ENCODE measurements at places on chromosomes 12 and 14. TPM values are rescaled to one million over a fixed set of nuclear protein-coding genes. Genes with fewer than 3 reads are reported as not detected.

DNA sequence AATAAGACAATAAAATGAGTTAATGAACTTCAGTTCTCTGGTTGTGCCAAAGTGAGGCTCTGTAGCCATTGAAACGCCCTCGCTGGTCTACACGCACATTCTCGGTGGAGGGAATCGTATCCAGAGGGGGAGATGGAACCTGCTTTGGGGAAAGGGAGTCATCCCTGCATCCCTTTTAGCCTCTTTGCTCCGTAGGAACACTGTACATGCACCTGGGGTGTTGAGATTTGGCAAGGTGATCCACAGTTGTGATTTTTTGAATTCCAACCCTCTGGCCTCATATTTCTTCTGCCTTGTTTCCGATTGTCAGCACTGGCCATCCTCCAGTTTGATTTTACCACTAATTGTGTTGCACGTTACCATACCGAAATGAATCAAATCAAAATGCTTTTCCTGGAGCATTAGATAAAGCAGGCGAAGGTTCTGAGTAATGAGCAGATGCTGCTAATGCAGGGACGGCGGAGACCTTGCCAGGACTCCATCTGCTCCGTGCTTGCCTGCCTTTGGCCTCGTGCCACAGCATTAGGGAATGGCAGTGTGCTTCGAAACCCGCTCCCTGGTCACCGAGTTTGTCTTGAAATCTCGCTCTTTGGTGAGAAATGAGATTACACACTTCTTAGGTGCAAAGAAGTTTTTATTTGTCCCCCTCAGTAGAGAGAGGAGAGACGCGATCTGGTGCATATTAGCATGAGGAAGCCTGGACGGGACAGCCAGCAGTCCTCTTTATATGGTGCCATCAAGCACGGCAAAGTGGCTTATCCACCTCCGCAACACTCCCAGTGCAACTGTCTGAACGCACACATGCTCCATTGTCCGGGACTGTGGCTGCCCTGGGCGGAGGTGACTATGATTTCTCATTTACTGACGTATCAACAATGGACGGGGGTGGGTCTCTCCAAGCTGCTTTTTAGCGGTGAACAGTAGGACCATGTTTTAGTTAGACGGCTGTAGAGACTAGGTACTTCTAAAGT lies 59.1 kb downstream of the FBXW8 start:
- DNase-seq, result peak; percentile 73

DNA sequence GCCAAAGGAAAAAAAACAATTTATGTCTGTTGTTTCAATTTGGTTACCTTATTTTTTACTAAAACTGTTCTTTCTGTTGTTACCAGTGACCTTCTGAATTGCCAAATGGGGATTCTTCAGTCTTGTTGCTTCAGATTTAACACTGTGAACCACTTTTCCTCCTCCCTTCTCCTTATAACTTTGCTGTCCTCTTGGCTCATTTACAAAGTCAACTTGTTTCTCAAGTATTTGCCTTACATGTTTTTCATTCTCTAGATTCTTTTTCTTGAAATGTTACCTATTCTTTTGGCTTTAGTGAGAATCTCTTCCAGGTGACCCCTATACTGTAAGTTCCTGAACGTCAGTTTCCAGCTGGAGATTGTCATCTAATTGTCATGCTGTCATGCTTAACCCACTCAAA lies 19.4 kb downstream of the FUT8 start:
- DNase-seq, result no peak

- DNase-seq, result no peak
Measured at GRCh38 chr12:69266036-69266635, 26.8 kb downstream of the CPSF6 start.

GRCh38 chr12:119826661-119827445 lies 50.3 kb downstream of the CIT start:
- no peak for DNase-seq

DNA sequence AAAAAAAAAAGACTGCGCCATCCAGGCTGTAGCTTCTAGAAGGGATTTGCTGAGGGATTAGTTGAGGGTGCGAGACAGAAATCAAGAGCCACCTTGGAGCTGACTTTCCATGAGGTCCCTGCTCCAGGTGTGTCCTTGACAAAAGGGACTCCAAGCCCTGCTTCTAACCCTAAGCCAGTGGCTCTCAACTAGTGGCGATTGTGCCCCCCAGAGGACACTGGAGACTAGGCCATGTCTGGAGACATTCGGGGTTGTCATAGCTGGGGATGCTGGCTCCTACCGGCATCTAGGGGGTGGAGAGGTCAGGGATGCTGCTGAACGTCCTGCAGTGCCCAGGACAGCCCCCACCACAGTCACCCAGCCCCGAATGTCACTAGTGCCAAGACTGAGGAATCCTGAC lies 40.6 kb downstream of the SPRING1 start:
- no peak for DNase-seq

GRCh38 chr12:77202457-77203060 lies 137.2 kb upstream of the E2F7 start:
- DNase-seq, result no peak

DNA sequence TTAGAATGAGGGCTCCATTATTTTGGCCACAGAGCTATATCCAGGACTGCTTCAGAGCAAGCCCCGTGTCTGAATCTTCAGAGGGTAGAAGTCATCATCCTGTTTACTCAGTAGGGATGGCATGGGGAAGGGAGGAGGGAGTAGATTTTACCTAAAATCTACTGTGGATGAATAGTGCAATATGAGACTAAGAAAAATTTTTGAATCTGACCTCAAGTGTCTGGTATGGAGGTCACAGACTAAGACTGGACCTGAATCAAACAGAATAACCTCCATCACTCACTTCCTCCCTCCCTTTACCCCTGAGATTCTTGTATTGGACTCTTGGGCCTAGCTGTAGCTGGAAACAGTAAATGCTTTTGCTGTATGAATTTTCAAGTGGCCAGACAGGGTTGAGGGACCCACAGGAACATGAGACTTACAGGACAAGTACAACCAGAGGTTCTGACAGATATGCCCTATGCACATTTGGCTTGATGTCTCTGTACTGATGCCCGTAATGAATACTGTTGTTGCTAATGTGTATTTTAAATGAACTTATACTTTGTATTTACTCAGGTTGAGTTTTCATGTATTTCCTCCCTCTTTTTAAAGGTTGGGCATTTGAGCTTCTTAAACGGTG lies 78.5 kb downstream of the CCDC91 start:
- DNase-seq, result no peak

DNA sequence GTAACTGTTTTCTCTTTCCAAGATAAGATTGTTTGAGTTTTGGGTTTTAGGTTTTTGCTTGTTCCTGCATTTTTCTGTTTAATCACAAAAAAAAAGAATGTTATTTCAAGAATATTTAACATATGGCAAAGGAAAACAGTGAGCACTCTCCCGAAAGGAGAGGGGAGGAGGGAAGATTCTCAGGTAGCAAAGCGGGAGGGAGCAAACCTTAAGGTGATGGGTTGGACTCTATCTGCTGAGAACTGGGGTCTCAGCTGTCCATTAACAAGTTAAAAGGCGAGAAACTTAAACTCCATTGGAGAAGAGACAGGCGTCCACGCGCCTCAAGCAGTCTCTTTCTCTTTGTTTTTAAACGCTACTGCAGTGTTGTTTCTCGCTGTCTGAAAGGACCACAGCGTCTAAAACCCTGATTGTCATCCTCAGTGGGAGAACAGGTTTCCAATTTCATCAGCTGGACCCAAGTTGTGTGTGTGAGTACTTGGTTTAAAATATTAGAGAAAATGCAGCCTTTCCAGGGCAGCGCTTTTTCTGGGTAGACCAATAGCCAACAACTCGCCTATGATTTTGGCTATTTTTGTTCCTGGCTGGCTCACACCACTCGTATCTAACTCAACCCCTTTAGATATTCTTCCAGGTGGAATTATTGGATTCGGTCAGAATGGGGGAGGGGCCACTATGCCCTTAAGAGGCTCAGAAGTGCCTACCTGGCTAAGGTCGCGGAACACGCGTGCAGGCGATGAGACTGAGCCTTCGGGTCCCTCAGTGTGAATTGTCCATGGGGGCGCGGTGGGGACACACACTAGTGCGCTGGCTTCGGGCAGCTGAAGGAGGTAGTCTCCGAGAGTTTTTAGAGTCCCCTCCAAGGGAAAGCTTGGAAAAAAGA lies 8.2 kb downstream of the SIX1 start:
- DNase-seq, result peak; percentile 62

DNA sequence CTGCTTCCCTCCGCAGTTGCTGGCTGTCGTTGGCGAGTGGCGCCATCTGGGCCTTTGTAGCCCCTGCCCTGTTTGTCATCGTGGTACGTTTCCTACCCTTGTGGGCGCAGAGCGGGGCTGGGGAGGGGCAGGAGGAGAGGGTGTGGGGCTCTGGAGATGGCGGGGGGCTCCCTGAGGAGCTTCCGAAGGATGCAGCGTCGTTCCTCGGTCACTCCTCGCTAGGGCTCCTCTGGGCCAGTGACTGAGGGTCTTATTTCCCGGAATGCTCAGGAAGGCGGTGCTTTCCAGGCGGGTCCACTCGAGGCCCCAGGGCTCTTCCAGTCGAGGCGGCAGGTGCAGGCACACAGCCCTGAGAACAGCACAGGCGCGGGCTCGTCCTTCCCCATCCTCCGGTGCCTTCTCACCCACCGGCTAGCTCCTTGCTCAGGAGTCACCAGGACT lies 167.1 kb downstream of the ADGRD1 start:
- DNase-seq, result no peak

- no peak for DNase-seq
Measured at GRCh38 chr12:54215989-54216796, 27.4 kb upstream of the SMUG1 start.

GRCh38 chr12:15584366-15585041 lies 204.7 kb downstream of the EPS8 start:
- no peak for DNase-seq

DNA sequence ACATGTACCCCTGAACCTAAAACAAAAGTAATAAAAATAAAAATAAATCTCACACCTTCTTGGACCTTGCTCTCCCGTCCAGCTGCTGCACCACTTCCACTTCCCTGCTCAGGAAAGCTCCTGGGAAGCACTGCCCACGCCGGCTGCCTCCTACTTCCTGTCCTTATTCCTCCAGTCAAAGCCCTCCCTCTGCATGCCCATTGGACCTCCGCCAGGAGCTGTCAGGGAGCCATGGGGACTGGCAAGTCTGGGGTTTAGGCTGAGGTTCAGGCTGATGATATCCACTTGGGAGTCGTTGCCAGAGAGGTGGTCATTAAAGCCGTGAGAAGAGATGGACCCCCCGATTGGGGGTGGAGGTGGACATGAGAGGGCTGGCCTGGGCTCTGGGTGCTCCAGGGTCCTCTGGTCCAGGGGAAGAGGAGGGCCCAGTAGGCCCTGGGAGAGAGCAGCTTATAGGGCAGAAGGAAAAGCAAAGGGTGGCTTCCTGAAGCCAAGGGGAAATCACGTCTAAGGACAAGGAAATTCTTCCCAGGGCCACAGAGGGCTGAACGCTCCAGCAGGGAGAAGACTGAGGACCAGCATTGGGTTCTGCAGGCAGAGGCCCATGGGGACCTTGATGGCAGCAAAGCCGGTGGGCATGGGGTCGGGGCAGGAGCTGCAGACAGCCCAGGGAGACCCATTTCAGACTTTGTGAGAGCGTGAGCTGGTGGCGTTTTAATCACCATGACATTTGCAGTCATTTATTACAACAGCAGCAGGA lies 78.7 kb downstream of the FZD10 start:
- no peak for DNase-seq

- no peak for DNase-seq
Measured at GRCh38 chr14:68442828-68443629, 349.8 kb downstream of the ZFP36L1 start.

DNA sequence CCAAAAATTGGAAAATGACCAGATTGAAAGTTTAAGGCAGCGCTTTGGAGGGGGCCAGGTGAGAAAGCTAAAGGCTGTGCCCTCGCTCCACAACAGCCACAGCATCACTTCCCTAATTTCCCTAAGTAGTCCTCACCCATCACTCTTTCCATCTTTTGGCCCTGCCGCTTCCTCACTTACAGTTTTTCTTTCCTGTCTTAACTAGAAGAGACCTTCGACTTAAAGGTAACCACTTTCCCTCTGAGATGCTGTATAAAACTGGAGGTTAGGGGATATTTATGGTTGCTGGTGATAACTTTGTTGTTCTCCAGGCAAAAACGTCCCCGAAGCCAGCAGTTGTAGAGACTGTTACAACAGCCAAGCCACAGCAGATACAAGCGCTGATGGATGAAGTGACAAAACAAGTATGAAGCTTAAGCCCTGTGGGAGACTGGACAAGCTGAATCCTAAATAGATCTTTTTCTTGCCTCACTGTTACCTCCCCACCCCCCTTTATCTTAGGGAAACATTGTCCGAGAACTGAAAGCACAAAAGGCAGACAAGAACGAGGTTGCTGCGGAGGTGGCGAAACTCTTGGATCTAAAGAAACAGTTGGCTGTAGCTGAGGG lies 4.3 kb downstream of the DDIT3 start:
- DNase-seq, result no peak

IGF1 gene
- polyA plus RNA-seq, result 5.3 TPM

SYNDIG1L gene
- polyA plus RNA-seq, result not detected

TMTC1 gene
- polyA plus RNA-seq, result 24.7 TPM

ISCA2 gene
- 26.9 TPM for polyA plus RNA-seq

PLEKHH1 gene
- 3.4 TPM for polyA plus RNA-seq

PPFIA2 gene
- 0.04 TPM for polyA plus RNA-seq

LALBA gene
- polyA plus RNA-seq, result not detected

TAMALIN gene
- polyA plus RNA-seq, result 6.8 TPM

FGF23 gene
- polyA plus RNA-seq, result not detected

CCDC38 gene
- polyA plus RNA-seq, result not detected
